ENCODE measurements at places on chromosomes 3 and 15.
A peak's percentile ranks its signal among the peaks of the same experiment; 100 is the strongest.

GRCh38 chr3:134751831-134752230, 43.2 kb upstream of the EPHB1 start:
- DNase-seq = no peak

DNA sequence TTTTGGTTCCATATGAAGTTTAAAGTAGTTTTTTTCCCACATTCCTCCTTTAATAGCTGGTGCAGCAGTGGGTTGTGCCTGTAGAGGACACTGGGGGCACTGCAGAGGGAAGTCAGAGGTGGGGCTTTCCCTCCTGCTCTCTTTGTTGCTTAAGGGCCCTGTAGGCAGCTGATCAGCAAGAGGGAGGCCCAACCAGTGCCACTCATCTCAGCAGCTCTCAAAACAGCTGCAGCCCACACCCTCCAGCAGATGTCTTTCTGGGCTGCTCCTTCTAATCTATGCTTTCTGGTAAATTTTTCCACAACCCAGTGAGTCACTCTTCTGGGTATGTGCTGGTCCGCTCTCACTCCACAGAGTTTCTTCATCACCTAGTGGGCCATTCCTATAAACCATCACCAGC, 263.8 kb downstream of the FEZF2 start:
- no peak for DNase-seq

- peak; percentile 73 for DNase-seq
Observed at GRCh38 chr15:70234256-70234905, 136.7 kb upstream of the TLE3 start.

DNA sequence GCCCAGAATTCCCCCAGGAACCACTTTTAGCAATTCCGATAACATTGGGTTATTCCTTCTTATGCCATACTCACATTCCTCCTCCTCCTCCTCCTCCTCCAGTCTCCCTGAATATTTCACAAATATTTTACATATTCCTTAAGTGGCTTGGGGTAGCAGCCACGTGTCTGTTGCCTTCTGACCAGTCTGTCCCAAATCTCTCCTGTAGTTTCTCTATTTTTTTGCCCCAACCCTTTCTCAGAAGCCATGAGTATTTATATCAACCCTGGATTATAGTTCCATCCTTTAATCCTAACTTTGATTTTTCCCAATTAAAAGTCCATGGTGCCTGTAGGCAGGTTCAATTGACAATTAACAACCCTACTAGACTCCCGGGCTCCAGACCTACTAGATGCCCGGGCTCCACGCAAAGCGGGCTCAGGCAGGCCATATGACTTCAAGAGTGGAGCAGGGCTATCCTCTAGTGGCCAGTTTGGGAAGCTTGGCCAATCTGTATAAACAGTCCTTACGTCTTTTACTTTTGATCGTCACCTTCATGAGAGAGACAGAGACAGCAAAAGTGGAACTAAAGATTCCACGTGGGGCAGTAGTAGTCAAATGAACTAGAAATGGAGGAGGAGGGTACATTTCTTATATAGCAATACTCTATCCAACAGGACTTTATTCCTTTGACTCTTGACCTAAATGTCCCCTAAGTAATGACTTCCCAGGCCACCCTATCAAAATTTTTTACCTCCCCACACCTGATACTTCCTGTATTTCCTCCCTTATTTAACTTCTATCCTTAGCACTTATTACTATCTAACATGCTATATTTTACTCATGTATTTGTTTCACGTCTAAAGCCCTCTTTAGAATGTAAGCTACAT, 69.7 kb downstream of the USF3 start:
- peak; percentile 80 for DNase-seq

GRCh38 chr3:15428539-15428938, 1.1 kb downstream of the EAF1 start:
- peak; percentile 90 for DNase-seq

- DNase-seq = no peak
Observed at GRCh38 chr3:99470841-99471240, 167.6 kb upstream of the COL8A1 start.

DNA sequence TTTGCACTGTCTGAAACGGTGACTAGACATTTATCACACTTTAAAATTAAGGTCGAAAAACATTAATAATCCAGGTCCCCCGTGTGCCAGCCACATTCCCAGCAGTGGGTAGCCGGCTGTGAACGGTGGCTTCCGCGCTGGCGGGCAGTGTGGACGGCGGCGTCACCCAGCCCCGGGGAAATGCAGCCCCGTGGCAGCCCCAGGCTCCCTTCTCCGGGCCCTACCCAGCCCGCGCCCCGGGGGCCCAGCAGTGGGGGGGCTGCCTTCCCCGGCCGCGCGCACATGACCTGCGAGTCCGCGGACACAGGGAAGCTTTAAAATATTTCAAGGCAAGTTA, 25.3 kb downstream of the GABRA5 start:
- DNase-seq = no peak

DNA sequence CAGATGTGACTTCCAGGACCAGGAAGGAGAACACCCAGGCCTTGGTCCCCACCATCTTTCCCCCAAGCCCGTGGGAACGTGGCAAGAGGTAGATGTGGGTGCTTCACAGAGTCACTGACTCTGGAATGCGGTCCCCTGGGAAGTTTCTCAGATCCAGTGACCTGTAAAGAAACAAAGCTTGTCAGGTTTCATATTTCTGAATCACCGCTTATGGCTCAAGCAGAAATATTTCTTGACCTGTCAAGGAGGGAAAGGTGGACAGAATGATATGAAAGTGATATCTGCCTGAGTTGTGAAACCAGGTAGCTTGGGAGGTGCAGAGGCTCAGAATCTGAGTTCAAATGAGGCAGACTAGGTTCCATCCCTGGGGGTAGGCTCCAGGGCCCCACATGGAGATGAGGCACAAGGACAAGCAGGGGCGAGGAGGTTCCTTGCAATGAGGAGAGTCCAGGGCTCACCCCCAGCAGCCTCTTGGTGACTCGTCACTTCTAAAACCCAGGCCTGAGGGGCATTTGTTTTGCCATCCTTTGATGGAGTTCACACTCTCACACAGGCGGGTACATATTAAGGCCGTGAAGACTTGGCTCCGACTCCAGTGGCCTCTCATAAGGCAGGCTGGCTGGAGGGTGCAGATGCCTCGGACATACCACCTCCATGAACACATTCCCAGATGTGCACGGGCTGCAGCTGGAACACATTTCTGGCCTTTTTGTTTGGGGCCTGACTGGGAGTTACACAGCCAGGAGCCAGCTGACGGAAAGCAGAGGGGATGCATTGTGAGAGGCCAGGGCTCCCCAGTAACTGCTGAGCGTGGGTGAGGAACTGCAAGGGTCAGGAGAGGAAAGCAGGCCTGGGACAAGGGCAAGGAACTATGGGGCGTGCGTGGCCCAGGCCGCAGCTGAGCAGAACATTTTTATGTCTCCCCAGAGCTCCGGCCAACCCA, 1.3 kb downstream of the CILP start:
- DNase-seq = no peak

GRCh38 chr15:63944681-63944955, 101.7 kb downstream of the DAPK2 start:
- no peak for DNase-seq

DNA sequence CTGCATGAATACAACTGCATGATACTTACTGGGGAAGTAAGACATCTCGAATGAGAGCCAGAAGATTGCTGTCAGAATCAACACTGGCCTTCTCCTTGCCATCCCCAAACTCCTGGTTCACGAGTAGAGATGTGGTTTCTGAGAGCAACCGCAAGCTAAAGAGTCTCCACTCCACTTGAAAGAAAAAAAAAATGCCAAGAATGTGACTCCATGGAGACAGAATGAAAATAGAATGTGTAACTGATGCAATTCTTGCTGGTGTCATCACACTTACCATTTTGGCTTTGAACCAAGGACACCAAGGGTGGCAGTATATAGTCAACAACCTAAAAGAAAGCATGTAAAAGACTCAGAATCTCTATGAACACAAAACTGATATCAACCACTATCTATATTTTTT, 280.4 kb downstream of the ULK4 start:
- no peak for DNase-seq

GRCh38 chr3:72006631-72007556, 221.9 kb upstream of the PROK2 start:
- no peak for DNase-seq

- peak; percentile 56 for DNase-seq
Observed at GRCh38 chr3:7779331-7779730, 722.3 kb upstream of the LMCD1 start.

- no peak for DNase-seq
Observed at GRCh38 chr3:192187485-192188051, 539.8 kb downstream of the FGF12 start.

GRCh38 chr3:105960381-105960780, 91.6 kb upstream of the CBLB start:
- DNase-seq = no peak

DNA sequence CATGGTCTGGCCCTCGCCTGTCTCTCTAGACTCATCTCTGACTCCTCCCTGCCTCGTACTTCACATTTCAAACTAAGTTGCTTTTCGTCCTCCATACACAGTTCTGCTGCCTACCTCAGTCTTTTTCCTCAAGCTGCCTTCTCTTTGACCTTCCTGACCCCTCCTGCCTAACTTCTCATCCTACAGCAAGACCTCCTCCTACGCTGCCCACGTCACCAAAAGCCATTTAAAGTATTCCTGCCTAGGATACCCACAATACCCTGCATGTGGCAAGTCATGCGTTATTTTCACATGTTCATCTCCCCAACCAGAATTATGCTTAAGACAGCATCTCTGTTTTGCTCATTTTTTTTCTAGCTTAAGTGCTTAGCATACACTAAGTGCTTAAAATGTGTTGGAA, 56.7 kb downstream of the LHFPL4 start:
- no peak for DNase-seq

DNA sequence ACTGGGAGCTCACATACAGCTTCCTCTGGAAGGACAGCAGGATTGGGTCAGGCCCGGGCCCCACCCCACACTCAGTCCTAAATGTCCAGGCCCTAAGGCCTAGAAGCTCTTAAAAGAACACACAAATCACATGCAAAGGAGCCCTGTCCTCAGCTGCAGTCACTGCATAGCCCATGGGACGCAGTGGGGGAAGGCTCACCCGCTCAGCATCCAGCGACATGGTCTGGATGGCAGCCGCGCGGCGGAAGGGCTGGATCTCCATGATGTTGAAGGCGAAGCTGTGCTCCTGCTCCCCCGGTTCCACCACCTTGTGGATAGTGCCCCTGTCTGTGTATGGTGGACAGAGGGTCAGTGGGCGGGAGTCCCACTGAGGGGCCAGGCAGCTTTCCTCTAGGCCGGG, 22.1 kb downstream of the SEMA7A start:
- DNase-seq = no peak

GRCh38 chr3:111604119-111604518, 9.0 kb upstream of the ZBED2 start:
- no peak for DNase-seq

DNA sequence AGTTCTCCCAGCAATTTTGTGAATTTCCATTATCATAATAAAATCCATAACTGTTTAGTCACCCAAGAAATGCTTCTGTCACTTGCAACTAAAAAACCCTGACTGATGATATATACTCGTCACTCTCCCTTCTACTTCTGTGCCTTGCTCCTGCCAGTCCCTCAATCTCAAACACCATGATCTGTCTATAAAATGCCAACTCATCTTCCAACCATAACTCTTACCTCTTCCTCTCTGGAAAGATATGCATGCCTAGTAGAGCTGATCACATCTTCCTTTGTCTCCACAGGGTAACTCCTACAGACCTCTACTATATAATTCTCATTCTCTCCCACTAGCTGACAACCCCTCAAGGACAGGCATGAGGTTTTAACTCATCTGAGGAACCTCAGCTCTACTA, 5.2 kb upstream of the VEPH1 start:
- DNase-seq = no peak

- no peak for DNase-seq
Observed at GRCh38 chr3:23607184-23607847, 198.4 kb upstream of the UBE2E1 start.

- peak; percentile 76 for DNase-seq
Observed at GRCh38 chr3:49092938-49093852, 676 bp downstream of the QRICH1 start.

GRCh38 chr3:188137051-188137450, 16.9 kb upstream of the LPP start:
- peak; percentile 78 for DNase-seq

GRCh38 chr3:105938101-105938500, 69.3 kb upstream of the CBLB start:
- DNase-seq = no peak

GRCh38 chr3:71304247-71304646, 279.3 kb downstream of the FOXP1 start:
- DNase-seq = no peak

GRCh38 chr3:76646921-76647562, 392.9 kb upstream of the ROBO2 start:
- DNase-seq = no peak

- no peak for DNase-seq
Observed at GRCh38 chr3:123660900-123661299, 76.0 kb upstream of the HACD2 start.

DNA sequence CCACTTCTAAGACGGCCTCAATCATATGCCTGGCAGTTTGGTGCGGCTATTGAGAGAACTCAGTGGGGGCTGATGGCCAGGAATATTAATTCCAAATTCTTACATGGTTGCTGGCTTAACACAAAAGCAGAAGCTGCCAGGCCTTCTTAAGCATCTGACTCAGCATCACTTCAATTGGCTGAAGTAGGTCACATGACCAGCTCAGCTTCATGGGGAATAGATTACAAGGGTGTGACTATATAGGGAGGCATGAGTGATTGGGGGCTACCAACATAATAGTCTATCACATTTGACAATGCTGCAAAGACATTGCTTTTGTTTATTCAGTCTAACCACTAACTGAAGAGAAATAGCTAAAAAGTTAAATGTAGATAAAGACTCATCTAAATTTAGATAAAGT, 101.6 kb upstream of the ANKRD28 start:
- no peak for DNase-seq

- DNase-seq = no peak
Observed at GRCh38 chr3:157376603-157377300, 59.9 kb upstream of the PTX3 start.

- no peak for DNase-seq
Observed at GRCh38 chr15:83656943-83657528, 3.1 kb downstream of the ADAMTSL3 start.

GRCh38 chr3:116390318-116390717, 55.0 kb downstream of the LSAMP start:
- DNase-seq = no peak

DNA sequence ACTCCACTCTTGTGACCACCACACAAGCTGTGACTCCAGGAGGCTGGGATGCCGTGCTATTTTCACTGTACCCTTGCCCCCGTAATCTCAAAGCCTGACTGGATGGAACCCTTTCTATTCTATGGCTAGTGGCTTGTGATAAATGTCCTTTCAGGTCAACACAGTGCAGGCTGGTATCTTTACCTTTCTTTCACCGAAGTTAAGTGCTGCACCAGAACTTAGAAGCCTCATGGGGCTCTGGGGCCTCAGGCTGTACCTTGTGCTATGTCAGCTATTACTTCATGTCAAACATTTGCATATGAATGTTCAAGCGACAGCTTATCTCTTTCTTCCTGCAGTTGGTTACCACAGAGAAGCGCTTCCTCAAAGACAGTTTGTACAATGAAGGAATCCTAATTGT, 66.8 kb downstream of the RPL39L start:
- peak; percentile 13 for DNase-seq

GRCh38 chr3:139267300-139268246, 76.2 kb upstream of the MRPS22 start:
- DNase-seq = no peak

GRCh38 chr3:118884748-118885206, 149.9 kb downstream of the IGSF11 start:
- DNase-seq = peak; percentile 53

GRCh38 chr3:45955017-45955647, 11.9 kb downstream of the CXCR6 start:
- DNase-seq = no peak

GRCh38 chr3:152199102-152199840, 69.5 kb upstream of the MBNL1 start:
- peak; percentile 55 for DNase-seq

Measured in inflammatory macrophage treated with lipopolysaccharide for 4 hours (primary cell).